ENCODE measurements at places on chromosomes 1 and 21. TPM values are rescaled to one million over a fixed set of nuclear protein-coding genes. Genes with fewer than 3 reads are reported as not detected.

DNA sequence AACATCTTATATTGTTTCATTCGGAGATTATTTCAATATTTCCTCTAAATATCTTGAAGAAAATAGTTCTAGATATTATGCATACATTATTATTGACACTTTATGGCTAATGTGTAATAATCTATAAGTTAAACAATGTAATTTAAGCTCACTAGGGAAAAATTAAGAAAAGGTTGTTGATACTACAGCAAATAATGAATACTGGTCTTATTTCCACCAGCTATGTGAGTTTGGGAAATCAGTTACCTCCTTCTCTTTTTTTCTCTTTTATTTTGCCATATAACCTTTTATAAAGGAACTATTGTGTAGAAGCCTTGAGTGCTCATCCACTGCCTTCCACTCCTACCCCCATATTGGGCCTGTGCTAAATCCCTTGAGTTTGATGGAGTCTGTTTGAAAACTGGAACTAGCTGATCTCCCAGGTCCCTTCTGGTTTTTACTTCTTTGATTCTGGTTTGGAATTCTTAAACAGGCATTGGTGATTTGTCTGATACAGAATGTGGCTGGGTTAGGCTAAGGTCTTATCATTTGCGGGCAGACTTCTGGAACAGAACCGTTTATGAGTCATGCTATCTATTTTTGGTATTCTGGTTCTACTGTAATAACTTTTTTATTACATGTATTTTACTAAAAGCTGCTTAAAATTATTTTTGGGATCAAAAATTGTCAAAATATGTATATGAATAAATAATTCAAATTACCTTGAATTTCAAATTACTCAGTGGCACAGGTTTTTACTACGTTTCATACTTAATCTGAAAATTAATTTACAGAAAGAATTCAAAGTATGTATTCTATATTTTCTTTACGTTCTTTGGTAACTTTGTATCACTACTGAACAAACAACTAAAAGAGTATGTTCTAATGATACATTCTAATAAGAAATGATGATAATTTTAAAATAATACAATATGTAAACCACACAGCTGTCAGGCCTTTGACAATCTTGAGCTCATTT is 5.0 kb upstream of the CDC14A start:
- H3K27ac ChIP-seq: no peak overlapping the region
- H3K4me3 ChIP-seq: no peak overlapping the region
- H3K36me3 ChIP-seq: no peaks in the 10 kb centered on the region
- peaks cover 8% of the 10 kb centered on the region for H3K4me1 ChIP-seq

DNA sequence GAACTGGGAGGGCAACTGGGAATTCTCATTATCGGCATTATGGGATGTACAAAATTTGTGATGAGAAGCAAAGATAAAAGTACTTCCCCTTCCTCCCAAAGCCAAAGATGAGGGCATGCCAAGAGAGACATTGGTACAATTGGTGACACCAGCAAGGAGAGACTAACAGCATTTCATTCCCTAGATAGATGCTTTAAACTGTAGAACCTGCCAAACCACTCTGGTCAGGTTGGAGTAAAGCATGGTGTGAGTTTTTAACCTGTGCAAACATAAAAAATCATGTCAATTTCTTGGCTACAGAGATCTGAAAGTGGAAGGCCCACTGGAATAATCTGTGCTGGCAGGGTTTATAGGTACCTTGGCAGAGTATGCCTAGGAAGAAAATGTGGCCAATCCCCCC is 19.4 kb downstream of the CTXND2 start:
- DNase-seq: no peak
- H3K4me3 ChIP-seq: no peak overlapping the region
- H3K27me3 ChIP-seq: peaks cover 3% of the 10 kb centered on the region
- no peaks in the 10 kb centered on the region for H3K4me1 ChIP-seq
- no peaks in the 10 kb centered on the region for H3K36me3 ChIP-seq

- no peaks in the 10 kb centered on the region for H3K27me3 ChIP-seq
- peaks cover 4% of the 10 kb centered on the region for H3K36me3 ChIP-seq
- peaks cover 75% of the 10 kb centered on the region for H3K4me1 ChIP-seq
- peak within 1 kb of the TSS; percentile 87 for H3K27ac ChIP-seq
- DNase-seq: no peak
- H3K4me3 ChIP-seq: peak within 1 kb of the TSS; percentile 88
Measured at GRCh38 chr1:12617901-12618660, at the start of gene DHRS3. Gene DHRS3 (minus strand): TSS chr1:12618210. CDS start chr1:12617348, 862 bp downstream.

DNA sequence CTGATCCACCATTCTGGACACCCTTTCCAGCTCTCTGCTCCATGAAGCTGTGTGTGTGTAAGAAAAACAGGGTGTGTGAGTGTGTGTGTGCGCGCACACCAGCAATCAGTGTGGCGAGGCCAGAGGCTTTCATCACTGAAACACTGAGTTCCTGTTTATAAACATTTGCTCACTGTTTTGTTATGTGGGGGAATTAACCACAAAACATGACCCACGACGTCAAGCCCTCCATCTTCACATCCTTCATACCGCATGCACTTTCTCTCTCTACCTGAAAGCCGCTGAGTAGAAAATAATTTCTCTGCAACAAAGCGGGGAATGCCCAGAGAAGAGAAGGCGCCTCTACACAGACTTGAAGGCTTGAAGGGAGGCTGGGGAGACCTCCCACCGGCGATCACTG is 148.9 kb upstream of the IRF2BP2 start:
- no peaks in the 10 kb centered on the region for H3K36me3 ChIP-seq
- peaks cover 2% of the 10 kb centered on the region for H3K27me3 ChIP-seq
- H3K4me1 ChIP-seq: peaks cover 8% of the 10 kb centered on the region
- no peak overlapping the region for H3K4me3 ChIP-seq

GRCh38 chr1:91406773-91407389 is 2.2 kb upstream of the HFM1 start:
- H3K27ac ChIP-seq: no peak overlapping the region
- peaks cover 5% of the 10 kb centered on the region for H3K4me1 ChIP-seq
- H3K27me3 ChIP-seq: peaks cover 68% of the 10 kb centered on the region

- H3K4me3 ChIP-seq: no peak overlapping the region
- no peak overlapping the region for H3K27ac ChIP-seq
- no peaks in the 10 kb centered on the region for H3K36me3 ChIP-seq
- H3K27me3 ChIP-seq: no peaks in the 10 kb centered on the region
- H3K4me1 ChIP-seq: peaks cover 9% of the 10 kb centered on the region
Measured at GRCh38 chr21:31425138-31425537, 81.1 kb upstream of the TIAM1 start.

DNA sequence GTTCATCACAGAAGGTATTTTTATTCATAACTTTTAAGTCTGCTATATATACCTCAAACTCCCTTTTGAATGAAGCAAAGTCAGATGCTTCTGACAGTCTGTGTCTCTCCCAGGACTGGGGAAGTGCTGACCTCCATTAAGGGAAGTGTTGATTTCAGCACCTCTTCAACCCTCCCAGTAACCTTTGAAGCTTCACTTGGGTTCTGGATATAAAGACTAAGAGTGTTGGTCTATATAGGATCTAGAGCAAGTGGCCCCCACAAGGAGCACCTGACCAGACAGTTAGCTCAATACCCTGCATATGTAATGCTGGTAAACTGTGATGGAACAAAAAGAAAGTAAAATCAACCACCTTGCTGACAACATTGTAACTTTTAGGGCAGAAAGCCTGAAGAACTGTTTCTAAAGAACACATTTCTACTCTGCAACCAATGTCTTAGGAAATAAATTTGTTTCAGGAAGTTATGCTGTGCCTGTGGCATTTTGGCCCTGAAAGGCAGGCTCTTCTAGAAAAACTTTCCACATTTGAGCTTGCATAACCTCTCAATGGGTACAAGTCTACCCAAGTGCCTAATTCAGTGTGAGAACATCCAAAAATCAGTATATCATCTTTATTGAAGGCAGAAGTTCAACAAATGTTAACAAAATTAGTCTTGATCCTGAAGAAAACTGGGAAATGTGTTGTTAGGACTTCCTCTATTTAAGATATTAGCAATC is 865 bp upstream of the PTPN22 start:
- DNase-seq: no peak
- H3K27ac ChIP-seq: no peak overlapping the region
- no peaks in the 10 kb centered on the region for H3K4me1 ChIP-seq
- H3K36me3 ChIP-seq: no peaks in the 10 kb centered on the region
- H3K27me3 ChIP-seq: no peaks in the 10 kb centered on the region

- H3K4me1 ChIP-seq: peaks cover 13% of the 10 kb centered on the region
- peaks cover 7% of the 10 kb centered on the region for H3K36me3 ChIP-seq
Measured at GRCh38 chr1:8560611-8561544, 243.0 kb downstream of the SLC45A1 start.

DNA sequence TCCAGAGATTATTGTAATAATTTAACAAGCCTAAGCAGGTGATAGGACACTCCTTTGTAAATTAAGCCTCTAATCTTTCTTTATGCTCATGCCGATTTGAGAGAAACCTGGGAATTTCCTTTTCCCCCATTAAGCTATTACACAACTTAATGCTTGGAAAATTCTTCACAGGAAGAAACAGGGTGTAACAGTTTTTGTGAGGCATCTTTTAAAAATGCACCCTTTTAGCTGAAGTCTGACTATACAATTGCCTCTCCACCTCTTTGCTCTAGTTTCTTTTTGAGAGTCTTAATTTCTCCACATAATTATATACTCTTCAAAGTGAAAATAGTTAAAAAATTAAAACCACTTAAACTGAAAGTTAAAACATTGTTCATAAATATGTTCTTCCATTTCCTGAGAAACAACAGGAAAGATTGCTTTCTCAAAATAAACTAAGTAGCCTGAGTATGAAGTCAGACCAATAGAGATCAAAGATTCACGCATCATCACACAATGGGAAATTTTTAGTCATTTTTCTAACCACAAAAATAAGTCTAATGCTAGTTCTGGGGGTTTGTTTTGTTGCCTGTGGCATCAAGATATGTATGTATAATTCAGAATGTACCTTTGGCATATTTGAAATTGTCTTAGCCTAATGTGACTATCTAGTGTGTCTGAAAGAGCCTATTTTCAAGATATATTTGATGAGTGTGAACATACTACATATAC is 34.7 kb downstream of the LRRC8D start:
- peak overlapping the region; percentile 58 for H3K4me3 ChIP-seq
- peaks cover 3% of the 10 kb centered on the region for H3K36me3 ChIP-seq
- H3K27ac ChIP-seq: no peak overlapping the region
- no peaks in the 10 kb centered on the region for H3K27me3 ChIP-seq
- no peaks in the 10 kb centered on the region for H3K4me1 ChIP-seq

Gene LRRC71
- 0.35 TPM for total RNA-seq

Gene SPRR2E
- total RNA-seq: not detected

Data from osteocyte (in vitro differentiated cells).